ENCODE measurements at places on chromosomes 6 and 20.

DNA sequence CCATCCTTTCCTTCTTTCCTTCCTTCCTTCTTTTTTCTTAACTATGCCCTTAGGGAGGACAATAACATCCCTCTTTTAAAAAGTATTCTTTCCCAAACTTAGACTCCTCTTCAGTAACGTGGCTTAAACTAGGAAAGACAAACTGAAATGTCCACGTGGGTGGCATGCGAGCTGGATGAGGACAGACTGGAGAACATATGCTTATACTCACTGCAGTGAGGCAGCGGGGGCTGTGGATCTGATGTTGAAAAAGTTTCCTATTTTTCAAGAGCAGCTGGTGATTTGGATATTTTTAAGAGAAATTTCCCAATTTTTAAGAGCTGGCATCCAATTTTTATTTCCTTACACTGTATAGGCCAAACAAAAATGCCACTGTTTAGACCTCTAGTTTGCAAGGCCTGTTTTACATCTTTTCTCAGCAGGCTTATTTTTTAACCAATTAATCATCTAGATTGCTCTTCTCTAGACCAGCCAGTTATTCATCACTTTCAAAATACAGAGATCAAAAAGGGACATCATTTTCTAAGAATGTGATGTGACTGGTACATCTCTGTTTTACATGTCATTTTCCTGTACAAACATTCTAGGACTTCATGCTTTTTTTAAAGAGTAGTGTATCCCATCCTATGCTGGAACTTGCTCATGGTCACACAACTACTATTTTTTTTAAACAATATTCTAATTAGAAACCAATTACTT, 226.5 kb downstream of the BTBD9 start:
- DNase-seq = no peak

GRCh38 chr20:44770484-44771171, 25.0 kb downstream of the KCNK15 start:
- DNase-seq = no peak

GRCh38 chr20:59223182-59223601, 59.6 kb downstream of the ZNF831 start:
- DNase-seq = no peak

DNA sequence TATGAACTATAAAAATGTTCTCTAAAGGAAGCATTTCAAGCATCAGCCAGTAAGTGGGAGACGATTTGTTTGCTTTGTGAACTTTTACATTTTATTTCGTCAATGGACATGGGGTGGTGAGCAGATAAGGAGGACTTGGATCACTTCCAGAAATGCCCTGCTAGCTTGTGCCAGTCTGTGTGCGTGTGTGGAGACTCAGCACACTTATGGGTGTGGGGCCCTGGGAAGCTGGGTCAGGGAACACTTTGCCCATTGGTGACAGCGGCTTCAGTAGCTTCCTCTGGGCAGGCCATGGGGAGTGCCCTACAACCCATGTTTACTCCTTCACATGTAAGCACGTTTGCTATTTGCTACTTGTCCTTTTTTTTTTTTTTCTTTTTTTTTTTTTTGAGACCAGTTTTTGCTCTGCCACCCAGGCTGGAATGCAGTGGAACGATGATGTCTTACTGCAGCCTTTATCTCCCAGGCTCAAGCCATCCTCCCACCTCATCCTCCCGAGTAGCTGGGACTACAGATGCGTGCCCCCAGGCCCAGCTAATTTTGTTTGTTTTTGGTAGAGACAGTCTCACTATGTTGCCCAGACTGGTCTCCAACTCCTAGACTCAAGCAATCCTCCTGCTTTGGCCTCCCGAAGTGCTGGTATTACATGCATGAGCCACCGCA, 24.2 kb downstream of the PRDM1 start:
- DNase-seq = no peak

DNA sequence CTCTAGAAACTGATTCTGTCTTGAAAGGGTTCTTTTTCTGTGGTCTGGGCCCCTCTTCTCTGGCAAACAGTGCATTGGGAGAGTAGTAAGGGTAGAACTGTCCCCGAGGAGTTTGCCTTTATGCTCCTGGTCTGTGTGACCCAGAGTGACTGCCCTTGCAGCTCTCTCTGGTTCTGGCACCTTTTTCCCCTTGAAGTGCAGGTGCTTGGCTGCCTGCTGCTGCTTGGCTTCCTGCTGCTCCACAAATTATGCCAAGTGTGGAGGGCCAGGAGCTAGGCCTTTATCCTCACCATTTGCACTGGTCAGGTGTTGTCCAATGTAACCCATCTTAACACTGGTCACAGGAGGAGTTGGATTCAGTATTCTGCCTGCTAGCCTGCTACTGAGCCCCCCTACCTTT, 11.2 kb downstream of the KIZ start:
- no peak for DNase-seq

DNA sequence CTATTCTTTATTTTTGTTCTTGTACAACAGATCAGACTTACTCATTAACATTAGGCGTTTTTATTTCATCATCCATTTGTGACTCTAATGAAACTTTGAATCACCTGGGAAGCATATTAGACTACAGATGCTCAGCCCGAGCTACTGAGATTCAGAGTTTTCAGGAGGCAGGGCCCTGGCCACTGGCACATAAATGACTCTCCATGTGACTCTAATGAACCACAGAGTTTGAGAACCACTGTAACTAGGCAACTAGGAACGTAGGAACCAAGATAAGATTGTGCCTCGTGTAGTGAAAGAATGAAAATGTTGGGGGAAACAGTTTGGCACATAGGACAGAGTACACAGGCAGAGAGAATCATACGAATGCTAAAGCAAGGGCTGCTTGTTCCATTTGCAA, 405.9 kb upstream of the BTBD3 start:
- DNase-seq = no peak

DNA sequence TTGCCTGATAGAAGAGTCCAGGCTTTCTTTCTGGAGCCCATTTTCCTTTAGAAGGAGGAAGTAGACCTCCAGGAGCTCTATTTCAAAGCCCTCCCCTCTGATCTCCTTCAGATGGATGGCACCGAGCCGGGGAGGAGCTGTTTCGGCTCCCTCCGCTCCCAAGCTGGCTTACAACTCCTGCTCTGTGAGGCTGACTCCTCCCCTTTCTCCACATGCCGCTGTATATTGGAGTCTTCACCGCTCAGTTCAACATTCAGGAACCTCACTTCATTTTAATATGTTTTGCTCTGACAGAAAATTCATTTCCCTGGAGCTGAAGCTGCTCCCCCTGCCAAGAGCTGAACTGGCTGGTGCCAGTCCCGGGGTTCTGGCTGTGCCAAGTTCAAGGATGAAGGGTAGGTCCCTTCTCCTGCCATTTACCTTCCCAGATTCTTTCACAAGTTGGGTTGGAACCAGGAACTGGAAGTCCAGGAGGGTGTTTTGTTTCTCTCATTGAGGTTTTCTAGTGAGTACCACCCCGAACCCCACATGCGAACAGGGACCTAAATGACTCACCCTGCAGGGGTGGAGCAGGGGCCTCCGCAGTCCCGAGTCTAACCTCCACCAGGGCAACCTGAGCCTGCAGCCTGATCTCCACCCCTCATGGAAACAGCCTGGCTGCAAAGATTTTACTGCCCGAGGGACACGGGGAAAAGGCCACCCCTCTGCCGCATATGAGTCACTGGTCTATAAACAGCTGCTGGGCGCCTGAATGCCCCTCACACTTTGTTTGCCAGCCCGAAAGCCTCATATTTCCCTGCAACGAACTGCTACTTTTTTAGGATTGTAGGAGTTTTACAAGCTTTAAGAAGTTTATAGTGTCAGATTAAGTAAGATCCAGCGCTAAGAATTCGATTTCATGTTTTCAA, 68.6 kb upstream of the FOXA2 start:
- DNase-seq = no peak

- DNase-seq = no peak
Observed at GRCh38 chr6:168248148-168248620, 71.4 kb downstream of the DACT2 start.

DNA sequence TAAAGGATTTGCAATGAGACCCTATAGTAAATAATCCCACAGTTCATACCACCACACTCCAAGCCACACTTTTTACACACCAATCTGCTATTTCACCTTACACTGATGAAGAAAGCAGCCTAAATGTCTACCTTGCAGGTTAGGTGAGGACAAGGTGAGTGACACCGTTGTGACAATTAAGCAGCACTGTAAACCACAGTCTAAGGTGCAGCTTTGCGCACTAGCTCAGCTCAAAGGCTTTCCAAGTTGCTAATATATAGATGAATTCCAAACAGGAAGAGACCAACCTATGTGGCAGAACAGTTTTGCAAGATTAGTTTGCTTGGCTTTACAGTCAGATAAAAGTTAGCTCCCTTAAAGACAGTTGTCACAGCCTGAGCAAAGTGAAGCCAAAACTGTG, 429.5 kb upstream of the MARCKS start:
- DNase-seq = no peak

DNA sequence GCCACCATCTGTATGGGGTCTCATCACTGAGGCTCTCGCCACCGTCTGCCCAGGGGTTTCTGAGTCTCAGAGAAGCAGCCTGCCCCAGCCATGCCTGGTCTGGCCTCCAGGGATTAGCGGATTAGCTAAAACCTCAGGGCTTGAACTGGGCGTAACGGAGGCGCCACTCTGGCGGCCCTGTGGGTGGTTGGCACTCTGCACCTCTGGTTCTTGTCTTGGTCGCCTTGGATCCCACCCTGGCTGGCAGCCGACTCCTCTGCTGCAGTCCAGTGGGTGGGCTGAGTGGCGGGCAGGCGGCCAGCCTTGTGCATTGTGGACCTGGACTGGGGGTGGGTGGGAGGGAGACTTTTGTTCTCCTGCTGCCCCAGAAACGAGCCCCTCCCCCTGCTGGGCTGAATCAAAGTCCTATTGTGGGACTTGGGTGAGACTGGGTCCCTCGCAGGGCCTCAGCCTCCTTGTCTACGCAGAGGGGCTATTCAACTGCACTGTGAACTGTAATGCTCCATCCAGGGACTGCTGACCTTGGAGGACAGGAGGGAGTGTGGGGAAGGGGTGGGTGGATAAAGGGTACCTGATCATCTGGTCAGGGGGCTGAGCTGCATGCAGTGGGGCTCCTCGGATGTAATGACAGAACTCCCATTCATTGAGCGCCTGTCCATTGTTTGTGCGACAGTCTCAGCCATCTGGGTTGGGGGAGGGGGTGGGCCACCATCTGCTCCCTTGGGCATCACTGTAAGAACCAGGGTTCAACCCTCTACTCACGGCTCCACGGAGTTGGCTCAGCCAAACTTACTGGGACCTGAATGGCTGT, 23.9 kb downstream of the SUN5 start:
- no peak for DNase-seq

DNA sequence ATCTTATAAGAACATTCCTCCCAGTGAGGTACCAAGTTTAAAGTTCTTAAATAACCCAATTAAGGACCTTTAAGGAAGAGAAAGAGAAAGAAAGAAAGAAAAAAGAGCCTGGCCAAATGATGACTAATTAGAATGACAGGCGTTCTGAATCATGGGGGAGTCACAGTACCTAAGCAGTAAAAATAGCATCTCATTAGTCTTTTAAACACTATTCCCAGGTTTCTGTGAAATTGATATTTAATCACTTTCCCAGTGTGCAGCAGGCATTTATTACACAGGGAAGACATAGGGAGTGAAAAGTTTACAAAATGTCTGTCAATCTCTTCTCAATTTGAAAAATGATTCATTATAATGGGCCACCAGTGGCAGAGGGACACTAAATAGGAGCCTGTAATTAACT, 251.4 kb upstream of the MANEA start:
- no peak for DNase-seq

GRCh38 chr20:49890471-49891361, 24.6 kb downstream of the SPATA2 start:
- no peak for DNase-seq

- DNase-seq = no peak
Observed at GRCh38 chr20:64164123-64164836, at the start of gene MYT1. TSS of gene MYT1 (plus strand) at chr20:64164452. CDS start at chr20:64198862, 34,410 bp downstream.

DNA sequence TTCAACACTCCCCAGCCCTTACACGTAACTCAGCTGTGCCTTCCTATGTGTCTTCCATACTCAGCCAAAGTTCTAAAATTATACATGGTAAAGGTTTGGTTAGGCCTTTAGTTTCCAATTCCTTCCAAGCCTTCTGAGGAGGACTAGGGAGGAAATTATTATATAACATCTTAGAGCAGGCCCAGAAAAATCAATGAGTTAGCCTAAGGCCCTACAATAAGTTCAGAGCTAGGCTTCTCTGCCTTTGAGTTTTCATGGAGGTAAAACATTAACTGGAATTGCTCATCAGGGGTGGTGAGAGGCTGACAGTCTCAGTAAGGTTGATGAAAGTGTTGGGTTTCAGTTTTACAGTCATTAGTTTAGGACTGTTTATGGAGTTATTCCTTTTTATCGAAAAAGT, 286.0 kb downstream of the ADGB start:
- DNase-seq = no peak

DNA sequence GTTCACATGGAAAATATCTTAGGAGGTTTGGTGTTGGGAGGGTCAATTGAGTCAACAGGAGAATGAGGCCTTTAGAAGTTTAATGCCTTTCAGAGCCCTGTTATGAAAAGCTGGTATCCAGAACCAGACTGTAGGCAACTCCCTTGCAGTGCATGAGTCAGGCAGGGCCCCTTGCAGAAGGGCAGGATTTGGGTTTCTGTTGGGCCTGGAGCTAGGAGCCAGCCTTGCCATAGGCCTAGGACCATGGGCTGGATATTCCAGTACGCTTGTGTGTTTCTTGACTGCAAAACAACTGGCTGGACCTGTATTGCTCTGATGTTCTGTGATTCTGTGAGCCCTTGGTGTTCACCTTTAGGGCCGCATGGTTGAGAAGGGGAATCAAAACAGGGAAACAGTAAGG, 350.9 kb upstream of the PRND start:
- no peak for DNase-seq

DNA sequence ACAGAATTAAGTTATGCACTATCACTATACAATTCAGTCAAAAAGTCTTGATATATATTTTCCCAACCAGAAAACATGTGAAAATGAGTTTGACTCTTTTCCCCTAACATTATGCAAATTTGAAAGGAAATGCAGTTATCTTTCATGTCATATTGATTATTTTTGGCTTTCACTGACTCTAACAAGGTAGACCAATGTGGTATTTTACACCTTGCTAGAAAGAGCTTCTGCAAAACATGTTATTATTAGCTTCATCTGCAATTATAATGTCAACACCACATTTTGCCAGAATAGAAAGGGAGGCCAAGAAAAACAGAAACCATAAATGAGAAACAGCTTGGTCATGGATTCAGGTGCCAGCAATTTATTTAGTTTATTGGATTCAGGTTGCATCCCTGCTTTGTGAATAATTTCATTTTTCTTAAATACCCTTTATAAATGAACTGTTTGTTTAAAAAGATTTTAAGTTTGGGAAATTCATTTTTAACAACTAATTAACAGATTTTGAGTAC, 226.1 kb upstream of the GJE1 start:
- DNase-seq = no peak

GRCh38 chr6:89116702-89117101, 1.2 kb downstream of the SRSF12 start:
- no peak for DNase-seq

GRCh38 chr6:116616737-116617053, 416 bp downstream of the RSPH4A start:
- DNase-seq = no peak

- no peak for DNase-seq
Observed at GRCh38 chr20:41080866-41081265, 52.2 kb downstream of the TOP1 start.

- no peak for DNase-seq
Observed at GRCh38 chr20:24682496-24682985, 213.1 kb downstream of the SYNDIG1 start.

- DNase-seq = no peak
Observed at GRCh38 chr6:152050451-152051195, 243.1 kb downstream of the ESR1 start.

- no peak for DNase-seq
Observed at GRCh38 chr6:15313367-15313766, 67.5 kb downstream of the JARID2 start.

Data from stimulated activated CD4-positive, alpha-beta T cell treated with anti-CD3 and anti-CD28 coated beads, Interleukin-1b, Interleukin-23, amount 100 ng/mL, for 1 hour (primary cell).